Activated naive CD8-positive, alpha-beta T cell treated with anti-CD3 and anti-CD28 coated beads for 36 hours (primary cell): ENCODE measurements at places on chromosomes 5 and 9. TPM values are rescaled to one million over a fixed set of nuclear protein-coding genes. Genes with fewer than 3 reads are reported as not detected.

Gene PCDHAC2
- not detected for total RNA-seq

Gene TXNDC8
- total RNA-seq = not detected

Gene AGXT2
- not detected for total RNA-seq

Gene SLC34A1
- total RNA-seq = not detected

Gene SLC1A1
- 0.10 TPM for total RNA-seq

Gene RANBP17
- 0.30 TPM for total RNA-seq

Gene ACTBL2
- total RNA-seq = not detected

Gene SLC45A2
- not detected for total RNA-seq

Gene CXCL14
- total RNA-seq = not detected

Gene ST8SIA4
- total RNA-seq = 14.6 TPM

Gene LCP2
- total RNA-seq = 192 TPM

Gene FYB1
- total RNA-seq = 74.1 TPM

Gene FOXD4L5
- total RNA-seq = 0.10 TPM

Gene SPINK6
- not detected for total RNA-seq

Gene HCN1
- total RNA-seq = not detected

Gene CHSY3
- not detected for total RNA-seq

Gene CCDC171
- total RNA-seq = 2.4 TPM

Gene NUTM2G
- total RNA-seq = not detected

Gene BRINP1
- not detected for total RNA-seq

Gene SPATA31E1
- total RNA-seq = not detected

Gene GPR107
- 19.4 TPM for total RNA-seq

Gene FIBCD1
- total RNA-seq = not detected

Gene BHMT
- total RNA-seq = not detected

Gene FAM151B
- total RNA-seq = 0.30 TPM

Gene ADAMTSL1
- not detected for total RNA-seq

Gene GFI1B
- total RNA-seq = not detected

Gene KIF4B
- not detected for total RNA-seq
